ENCODE measurements at places on chromosomes 12 and 14. TPM values are rescaled to one million over a fixed set of nuclear protein-coding genes. Genes with fewer than 3 reads are reported as not detected.

DNA sequence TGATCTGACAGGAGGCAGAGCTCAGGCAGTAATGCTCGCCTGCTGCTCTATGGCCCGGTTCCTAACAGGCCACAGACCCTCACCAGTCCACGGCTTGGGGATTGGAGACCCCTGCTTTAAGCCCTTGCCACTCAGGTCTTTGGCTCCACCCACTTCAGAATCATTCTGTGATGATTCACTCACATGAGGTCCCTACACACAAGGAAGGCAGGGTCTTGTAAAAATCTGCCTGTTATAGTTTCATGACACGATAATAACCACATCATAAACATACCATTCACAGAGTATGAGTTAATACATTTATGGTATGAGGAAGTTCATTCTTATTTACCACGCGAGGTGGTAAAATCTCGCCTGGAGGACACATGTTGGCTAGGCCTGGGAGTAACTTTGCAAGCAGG lies 29.0 kb upstream of the MAX start:
- no peaks in the 10 kb centered on the region for H3K36me3 ChIP-seq
- H3K4me3 ChIP-seq = no peak overlapping the region

- no peak for DNase-seq
- no peaks in the 10 kb centered on the region for H3K27me3 ChIP-seq
- H3K27ac ChIP-seq = peak overlapping the region; percentile 12
- no peaks in the 10 kb centered on the region for H3K36me3 ChIP-seq
- H3K4me1 ChIP-seq = peaks cover 76% of the 10 kb centered on the region
Observed at GRCh38 chr14:69636718-69637480, 25.5 kb downstream of the SUSD6 start.

DNA sequence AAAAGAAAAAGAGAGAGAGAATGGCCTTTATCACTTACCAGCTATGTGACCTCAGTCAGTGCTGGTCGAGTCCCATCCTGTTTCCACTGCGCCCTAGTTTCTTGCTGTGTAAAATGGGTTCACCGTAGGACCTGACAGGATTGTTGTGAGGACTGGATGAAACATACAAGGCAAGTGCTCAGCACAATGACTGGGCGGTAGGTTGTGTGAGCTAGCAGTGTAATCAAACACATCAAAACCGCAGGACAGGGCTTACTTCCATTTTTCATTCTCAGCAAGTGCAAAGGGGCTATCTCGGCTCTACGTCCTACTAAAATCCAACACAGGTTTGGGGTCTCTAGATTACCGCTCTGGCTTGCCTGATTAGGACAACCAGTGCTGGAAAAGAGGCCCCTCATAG lies 36.4 kb upstream of the ATXN2 start:
- peak overlapping the region; percentile 86 for H3K27ac ChIP-seq
- no peak for DNase-seq
- H3K4me3 ChIP-seq = no peak overlapping the region
- H3K36me3 ChIP-seq = no peaks in the 10 kb centered on the region
- H3K27me3 ChIP-seq = no peaks in the 10 kb centered on the region

- H3K27me3 ChIP-seq = peaks cover 17% of the 10 kb centered on the region
- no peak overlapping the region for H3K27ac ChIP-seq
- no peaks in the 10 kb centered on the region for H3K4me1 ChIP-seq
- H3K4me3 ChIP-seq = no peak overlapping the region
Observed at GRCh38 chr14:36502558-36503508, 17.2 kb downstream of the NKX2-1 start.

SMIM41 gene
- total RNA-seq = not detected

DNA sequence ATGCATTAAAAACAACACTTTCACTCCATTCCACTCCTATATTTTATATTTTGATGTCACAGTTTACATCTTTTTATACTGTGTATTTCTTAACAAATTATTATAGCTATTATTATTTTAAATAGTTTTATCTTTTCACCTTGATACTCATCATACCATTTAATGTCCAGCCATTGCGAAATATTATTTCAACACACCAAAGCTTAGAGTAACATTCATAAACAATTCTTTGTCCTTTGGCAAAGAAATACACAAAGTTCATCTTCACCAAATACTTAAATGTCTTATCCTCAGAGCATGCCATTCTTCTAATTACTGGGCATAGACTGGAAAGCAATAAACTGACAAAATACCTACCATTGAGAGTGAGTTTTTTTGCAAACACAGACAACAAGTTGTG lies 1963.4 kb upstream of the FLRT2 start:
- H3K4me3 ChIP-seq = no peak overlapping the region
- no peak overlapping the region for H3K27ac ChIP-seq

- H3K27me3 ChIP-seq = no peaks in the 10 kb centered on the region
- H3K4me3 ChIP-seq = no peak overlapping the region
- DNase-seq = no peak
- H3K4me1 ChIP-seq = no peaks in the 10 kb centered on the region
- H3K36me3 ChIP-seq = peaks cover 74% of the 10 kb centered on the region
Observed at GRCh38 chr14:94048691-94049624, 22.8 kb downstream of the OTUB2 start.

DNA sequence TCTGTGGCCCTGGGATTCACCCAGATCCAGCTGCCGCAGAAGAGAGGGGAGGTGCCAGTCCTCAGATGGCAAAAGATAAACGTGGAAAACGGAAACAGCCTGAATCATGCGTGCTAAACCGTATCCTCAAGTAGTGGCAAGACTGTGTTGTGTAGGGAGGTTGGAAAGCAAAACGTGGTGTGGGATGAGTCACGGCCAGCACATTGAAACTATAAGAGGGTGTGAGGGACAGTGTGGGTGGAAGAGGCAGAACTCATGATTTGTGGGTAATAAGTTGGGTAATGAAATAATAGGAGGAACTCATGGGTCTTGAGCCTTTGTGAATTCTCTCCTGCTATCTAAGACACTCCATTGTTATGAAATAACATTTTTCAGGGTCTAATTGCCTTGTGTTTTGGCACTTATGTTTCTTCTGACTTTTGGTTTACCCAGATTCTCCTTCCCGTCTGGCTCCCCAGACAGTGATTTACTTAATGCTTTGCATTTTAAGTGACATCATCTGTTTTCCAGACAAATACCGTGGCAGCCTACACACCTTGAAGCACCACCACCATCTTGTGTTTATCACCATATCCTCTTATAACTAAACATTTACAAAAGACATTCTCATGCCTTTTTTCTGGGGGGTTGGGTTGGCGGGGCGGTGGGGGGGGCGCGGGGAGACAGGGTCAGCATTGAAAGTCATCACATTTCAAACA lies 62.3 kb upstream of the PTCSC3 start:
- no peak overlapping the region for H3K27ac ChIP-seq
- H3K36me3 ChIP-seq = no peaks in the 10 kb centered on the region
- no peak for DNase-seq
- H3K27me3 ChIP-seq = no peaks in the 10 kb centered on the region
- no peak overlapping the region for H3K4me3 ChIP-seq

GRCh38 chr12:131132118-131132892 lies 178.6 kb downstream of the ADGRD1 start:
- H3K27ac ChIP-seq = no peak overlapping the region
- no peaks in the 10 kb centered on the region for H3K27me3 ChIP-seq
- H3K4me3 ChIP-seq = no peak overlapping the region
- peak; percentile 46 for DNase-seq

DNA sequence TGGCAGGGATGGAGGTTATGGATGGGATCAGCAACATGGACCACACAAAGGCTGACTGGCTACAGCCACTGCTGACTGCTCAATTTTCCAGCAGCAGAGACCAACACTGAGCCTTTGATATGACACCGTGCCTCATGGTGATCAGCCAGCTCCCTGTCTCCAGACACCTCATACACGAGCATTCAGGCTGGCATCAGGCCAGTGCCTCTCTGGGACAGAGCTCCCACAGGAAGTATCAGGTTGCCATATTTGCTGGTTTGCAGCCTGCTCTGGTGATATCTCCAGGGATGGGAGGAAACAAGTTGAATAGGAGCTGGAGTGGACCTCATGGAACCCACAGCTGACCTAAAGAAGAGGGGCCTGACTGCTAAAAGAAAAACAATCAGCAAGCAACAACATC lies 471.2 kb upstream of the ATXN7L3B start:
- H3K4me1 ChIP-seq = no peaks in the 10 kb centered on the region
- H3K36me3 ChIP-seq = no peaks in the 10 kb centered on the region
- no peaks in the 10 kb centered on the region for H3K27me3 ChIP-seq

GDF3 gene
- not detected for total RNA-seq

RPGRIP1 gene
- not detected for total RNA-seq

IFNG-AS1 gene
- total RNA-seq = 1.6 TPM

PLEKHH1 gene
- total RNA-seq = 0.77 TPM

- H3K27me3 ChIP-seq = no peaks in the 10 kb centered on the region
- no peaks in the 10 kb centered on the region for H3K36me3 ChIP-seq
- H3K4me1 ChIP-seq = peaks cover 12% of the 10 kb centered on the region
- DNase-seq = no peak
- H3K27ac ChIP-seq = no peak overlapping the region
- no peak overlapping the region for H3K4me3 ChIP-seq
Observed at GRCh38 chr12:7090222-7090998, 1.8 kb downstream of the C1R start.

GRCh38 chr12:104057771-104058197 lies 6.5 kb upstream of the HCFC2 start:
- H3K36me3 ChIP-seq = no peaks in the 10 kb centered on the region
- DNase-seq = no peak
- no peak overlapping the region for H3K27ac ChIP-seq
- H3K4me1 ChIP-seq = no peaks in the 10 kb centered on the region
- H3K27me3 ChIP-seq = no peaks in the 10 kb centered on the region

GRCh38 chr12:71601546-71601945 lies 62.1 kb downstream of the ZFC3H1 start:
- H3K4me3 ChIP-seq = no peak overlapping the region
- H3K27me3 ChIP-seq = no peaks in the 10 kb centered on the region
- no peak overlapping the region for H3K27ac ChIP-seq
- H3K36me3 ChIP-seq = no peaks in the 10 kb centered on the region
- no peaks in the 10 kb centered on the region for H3K4me1 ChIP-seq

- H3K4me1 ChIP-seq = peaks cover 7% of the 10 kb centered on the region
- no peaks in the 10 kb centered on the region for H3K36me3 ChIP-seq
- peak overlapping the region; percentile 38 for H3K27ac ChIP-seq
- no peaks in the 10 kb centered on the region for H3K27me3 ChIP-seq
Observed at GRCh38 chr14:75070383-75070782, 942 bp downstream of the ZC2HC1C start.

PLBD1 gene
- total RNA-seq = 0.24 TPM

GRCh38 chr12:91274916-91275315 lies 92.3 kb upstream of the DCN start:
- no peak overlapping the region for H3K4me3 ChIP-seq
- DNase-seq = no peak
- no peak overlapping the region for H3K27ac ChIP-seq
- no peaks in the 10 kb centered on the region for H3K4me1 ChIP-seq

DNA sequence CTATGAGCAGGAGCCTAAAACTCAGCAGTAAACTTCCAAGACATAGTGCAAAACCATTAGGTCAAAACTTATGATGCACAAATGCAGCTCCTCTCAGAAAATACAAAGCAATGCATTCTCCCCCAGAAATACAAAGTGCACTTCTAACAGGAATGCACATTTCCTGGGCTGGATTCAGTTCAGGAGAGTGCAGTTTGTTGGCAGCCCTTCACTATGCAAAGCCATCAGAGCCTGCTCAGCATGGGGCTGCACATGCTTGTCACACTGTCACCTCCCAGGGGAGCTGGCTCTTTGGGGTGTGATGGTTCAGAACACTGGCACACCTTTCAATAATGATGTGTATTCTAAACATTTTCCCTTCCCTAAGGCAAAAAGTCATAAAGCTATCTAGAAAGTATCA lies 110.4 kb downstream of the KCNK10 start:
- H3K4me1 ChIP-seq = no peaks in the 10 kb centered on the region
- no peak for DNase-seq
- H3K27me3 ChIP-seq = no peaks in the 10 kb centered on the region
- no peak overlapping the region for H3K4me3 ChIP-seq
- no peaks in the 10 kb centered on the region for H3K36me3 ChIP-seq
- H3K27ac ChIP-seq = no peak overlapping the region

GRCh38 chr14:74506411-74506851 lies 12.9 kb downstream of the ISCA2 start:
- H3K27me3 ChIP-seq = no peaks in the 10 kb centered on the region
- no peaks in the 10 kb centered on the region for H3K4me1 ChIP-seq
- no peak overlapping the region for H3K27ac ChIP-seq
- H3K36me3 ChIP-seq = no peaks in the 10 kb centered on the region
- no peak overlapping the region for H3K4me3 ChIP-seq

DNA sequence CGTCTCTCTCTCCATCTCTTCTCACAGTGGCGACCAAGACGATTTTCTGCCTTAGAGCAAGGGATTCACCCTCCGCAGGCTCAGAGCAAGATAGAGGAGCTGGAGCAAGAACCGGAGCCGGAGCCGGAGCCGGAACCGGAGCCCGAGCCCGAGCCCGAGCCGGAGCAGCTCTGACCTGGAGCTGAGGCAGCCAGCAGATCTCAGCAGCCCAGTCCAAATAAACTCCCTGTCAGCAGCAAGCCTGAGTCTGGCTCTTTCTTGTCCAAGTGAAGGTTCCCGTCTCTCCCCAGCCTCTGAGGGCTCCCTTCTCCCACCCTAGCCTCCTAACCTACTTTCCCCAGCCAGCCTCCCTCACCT lies 5.9 kb downstream of the LAG3 start:
- H3K27me3 ChIP-seq = no peaks in the 10 kb centered on the region
- peaks cover 55% of the 10 kb centered on the region for H3K4me1 ChIP-seq
- DNase-seq = no peak

SLC39A5 gene
- total RNA-seq = 0.62 TPM

- H3K4me1 ChIP-seq = no peaks in the 10 kb centered on the region
- no peaks in the 10 kb centered on the region for H3K36me3 ChIP-seq
- no peak for DNase-seq
- H3K27ac ChIP-seq = no peak overlapping the region
- no peaks in the 10 kb centered on the region for H3K27me3 ChIP-seq
Observed at GRCh38 chr12:1305791-1306500, 288.4 kb downstream of the FBXL14 start.

GRCh38 chr12:118023301-118023860 lies 6.9 kb downstream of the RFC5 start:
- H3K4me3 ChIP-seq = no peak overlapping the region
- H3K36me3 ChIP-seq = peaks cover 25% of the 10 kb centered on the region
- no peaks in the 10 kb centered on the region for H3K27me3 ChIP-seq
- H3K4me1 ChIP-seq = no peaks in the 10 kb centered on the region

DNA sequence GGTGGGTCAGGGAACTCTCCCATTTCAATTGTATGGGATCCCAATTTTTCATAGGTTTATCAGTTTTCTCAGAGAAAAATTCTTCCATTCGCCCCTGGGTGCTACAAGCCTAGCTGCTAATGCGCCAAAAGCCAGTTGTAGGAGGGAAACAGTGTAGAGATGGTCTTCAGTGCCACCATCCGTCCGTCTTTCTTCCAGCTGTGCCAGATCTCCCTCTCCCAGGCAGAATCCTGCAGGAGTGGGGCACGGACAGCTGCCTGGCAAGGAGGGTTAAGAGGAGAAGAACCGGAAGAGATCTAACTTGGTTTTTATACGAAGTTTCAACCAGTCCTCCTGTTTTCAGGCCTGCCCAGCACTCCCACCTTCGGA lies 38.9 kb upstream of the FUT8 start:
- no peaks in the 10 kb centered on the region for H3K4me1 ChIP-seq
- no peak for DNase-seq
- H3K36me3 ChIP-seq = no peaks in the 10 kb centered on the region

RPS6KA5 gene
- total RNA-seq = 17.7 TPM

GRCh38 chr12:68806488-68807237 lies 1.3 kb upstream of the MDM2 start:
- no peaks in the 10 kb centered on the region for H3K36me3 ChIP-seq
- no peaks in the 10 kb centered on the region for H3K27me3 ChIP-seq
- H3K4me3 ChIP-seq = no peak overlapping the region
- peaks cover 17% of the 10 kb centered on the region for H3K4me1 ChIP-seq
- DNase-seq = no peak

TSHR gene
- total RNA-seq = not detected

Data from CD8-positive, alpha-beta memory T cell (primary cell).